ENCODE measurements at places on chromosomes 11 and 22.

GRCh38 chr11:12056119-12056518 is 47.7 kb upstream of the DKK3 start:
- no peaks in the 10 kb centered on the region for H3K36me3 ChIP-seq
- DNase-seq = no peak
- H3K4me1 ChIP-seq = peaks cover 14% of the 10 kb centered on the region
- H3K27ac ChIP-seq = no peak overlapping the region

DNA sequence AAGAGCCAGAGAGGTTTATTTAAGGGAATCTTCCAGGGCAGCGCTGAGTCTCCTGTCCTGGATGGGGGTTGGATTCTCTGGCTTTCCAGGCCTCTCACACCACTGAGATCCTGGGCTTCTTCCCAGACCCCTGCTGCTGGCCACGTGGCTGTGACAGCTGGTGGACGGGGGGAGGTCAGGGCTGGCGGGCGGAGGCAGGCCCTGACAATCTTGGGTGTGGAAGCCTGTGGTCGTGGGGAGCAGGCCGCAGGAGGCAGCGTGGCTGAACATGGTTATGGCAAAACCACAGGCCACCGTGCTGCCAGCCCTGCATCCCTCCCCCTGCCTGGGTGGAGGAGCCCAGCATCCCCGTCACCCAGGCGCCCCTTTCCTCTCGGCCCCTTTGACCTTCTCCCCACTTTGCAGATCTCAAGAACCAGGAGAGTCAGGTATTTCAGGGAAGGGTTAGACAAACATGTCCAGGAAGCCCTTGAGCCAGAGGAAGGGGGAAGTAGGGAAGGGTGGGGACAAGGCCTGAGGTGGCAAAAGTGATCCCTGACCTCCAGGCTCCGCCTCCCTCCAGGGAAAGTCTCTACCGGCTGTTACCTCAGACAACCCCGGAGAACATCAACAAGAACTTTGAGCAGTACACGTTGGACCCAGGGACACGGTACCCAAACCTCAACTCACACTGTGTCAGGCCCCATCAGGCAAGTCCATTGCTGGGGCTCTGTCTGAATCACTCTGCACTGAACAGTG is 111.8 kb downstream of the MICAL2 start:
- H3K27ac ChIP-seq = peak overlapping the region; percentile 77
- H3K36me3 ChIP-seq = peaks cover 31% of the 10 kb centered on the region
- H3K27me3 ChIP-seq = no peaks in the 10 kb centered on the region
- peaks cover 56% of the 10 kb centered on the region for H3K4me1 ChIP-seq

DNA sequence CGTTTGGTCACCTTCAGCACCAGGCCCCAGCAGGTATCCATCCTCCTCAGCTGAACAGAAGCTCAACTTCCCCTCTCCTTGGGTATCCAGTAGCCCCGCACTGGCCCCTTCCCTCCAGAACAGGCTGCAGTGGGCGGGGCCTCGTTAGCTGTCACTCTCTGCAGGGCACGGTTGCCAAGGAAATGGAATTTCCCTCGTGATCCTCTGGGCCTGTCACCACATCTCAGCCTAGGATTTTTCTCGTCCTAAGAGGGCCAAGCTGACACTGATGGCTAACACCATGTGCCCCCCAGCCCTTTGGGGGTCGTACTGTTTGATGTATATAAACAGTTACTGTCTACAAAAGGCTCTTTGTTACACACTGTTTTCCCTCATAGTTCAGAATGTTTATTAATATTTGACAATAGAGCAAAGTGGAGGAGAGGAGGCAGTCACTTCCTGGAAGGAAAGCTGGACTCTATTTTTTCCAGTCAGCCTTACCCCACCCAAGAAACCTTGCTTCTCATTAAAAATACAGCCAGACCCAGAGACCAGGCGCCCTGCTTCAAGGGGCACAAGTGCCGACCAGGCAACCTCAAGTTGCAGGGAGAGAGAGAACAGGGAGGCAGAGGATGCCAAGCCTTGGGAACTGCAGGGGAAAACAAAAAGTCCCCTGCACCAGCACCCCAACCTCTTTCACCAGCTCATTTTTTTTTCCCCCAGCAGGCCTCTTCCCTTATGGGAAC is 44.5 kb downstream of the FEZ1 start:
- DNase-seq = peak; percentile 69
- H3K4me1 ChIP-seq = peaks cover 24% of the 10 kb centered on the region
- H3K4me3 ChIP-seq = peak overlapping the region; percentile 20
- no peaks in the 10 kb centered on the region for H3K27me3 ChIP-seq
- peak overlapping the region; percentile 63 for H3K27ac ChIP-seq

GRCh38 chr11:58028687-58029411 is 1.9 kb upstream of the OR6Q1 start:
- DNase-seq = no peak
- peaks cover 10% of the 10 kb centered on the region for H3K4me1 ChIP-seq
- no peak overlapping the region for H3K4me3 ChIP-seq
- no peaks in the 10 kb centered on the region for H3K36me3 ChIP-seq

GRCh38 chr22:44336962-44337677 is 24.4 kb upstream of the SHISAL1 start:
- no peaks in the 10 kb centered on the region for H3K36me3 ChIP-seq
- no peak for DNase-seq
- no peak overlapping the region for H3K4me3 ChIP-seq
- peaks cover 7% of the 10 kb centered on the region for H3K27me3 ChIP-seq

DNA sequence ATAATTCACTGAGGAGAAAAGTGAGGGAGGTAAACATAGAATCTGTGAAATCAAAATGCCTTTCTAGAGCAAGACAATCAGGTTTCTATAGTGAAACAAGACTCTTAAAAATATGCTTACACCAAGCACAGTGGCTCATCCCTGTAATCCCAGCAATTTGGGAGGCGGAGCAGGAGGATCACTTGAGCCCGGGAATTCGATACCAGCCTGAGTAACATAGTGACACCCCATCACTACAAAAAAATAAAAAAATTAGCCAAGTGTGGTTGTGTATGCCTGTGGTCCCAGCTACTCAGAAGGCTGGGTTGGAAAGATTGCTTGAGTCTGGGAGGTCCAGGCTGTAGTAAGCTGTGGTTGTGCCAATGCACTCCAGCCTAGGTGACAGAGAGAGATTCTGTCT is 43.2 kb upstream of the ME3 start:
- no peaks in the 10 kb centered on the region for H3K36me3 ChIP-seq
- no peaks in the 10 kb centered on the region for H3K4me1 ChIP-seq
- H3K27me3 ChIP-seq = no peaks in the 10 kb centered on the region
- H3K4me3 ChIP-seq = no peak overlapping the region

GRCh38 chr11:125916683-125917347 is 12.5 kb downstream of the DDX25 start:
- no peak for DNase-seq
- no peak overlapping the region for H3K27ac ChIP-seq
- no peak overlapping the region for H3K4me3 ChIP-seq
- H3K27me3 ChIP-seq = peaks cover 3% of the 10 kb centered on the region
- no peaks in the 10 kb centered on the region for H3K4me1 ChIP-seq

- DNase-seq = no peak
- no peak overlapping the region for H3K27ac ChIP-seq
- no peaks in the 10 kb centered on the region for H3K36me3 ChIP-seq
- H3K4me3 ChIP-seq = no peak overlapping the region
- no peaks in the 10 kb centered on the region for H3K4me1 ChIP-seq
Observed at GRCh38 chr11:74504100-74504691, 10.7 kb upstream of the LIPT2 start.

GRCh38 chr11:37613031-37613430 is 1015.0 kb upstream of the RAG2 start:
- no peak overlapping the region for H3K4me3 ChIP-seq
- no peaks in the 10 kb centered on the region for H3K27me3 ChIP-seq
- no peak overlapping the region for H3K27ac ChIP-seq
- H3K36me3 ChIP-seq = no peaks in the 10 kb centered on the region

DNA sequence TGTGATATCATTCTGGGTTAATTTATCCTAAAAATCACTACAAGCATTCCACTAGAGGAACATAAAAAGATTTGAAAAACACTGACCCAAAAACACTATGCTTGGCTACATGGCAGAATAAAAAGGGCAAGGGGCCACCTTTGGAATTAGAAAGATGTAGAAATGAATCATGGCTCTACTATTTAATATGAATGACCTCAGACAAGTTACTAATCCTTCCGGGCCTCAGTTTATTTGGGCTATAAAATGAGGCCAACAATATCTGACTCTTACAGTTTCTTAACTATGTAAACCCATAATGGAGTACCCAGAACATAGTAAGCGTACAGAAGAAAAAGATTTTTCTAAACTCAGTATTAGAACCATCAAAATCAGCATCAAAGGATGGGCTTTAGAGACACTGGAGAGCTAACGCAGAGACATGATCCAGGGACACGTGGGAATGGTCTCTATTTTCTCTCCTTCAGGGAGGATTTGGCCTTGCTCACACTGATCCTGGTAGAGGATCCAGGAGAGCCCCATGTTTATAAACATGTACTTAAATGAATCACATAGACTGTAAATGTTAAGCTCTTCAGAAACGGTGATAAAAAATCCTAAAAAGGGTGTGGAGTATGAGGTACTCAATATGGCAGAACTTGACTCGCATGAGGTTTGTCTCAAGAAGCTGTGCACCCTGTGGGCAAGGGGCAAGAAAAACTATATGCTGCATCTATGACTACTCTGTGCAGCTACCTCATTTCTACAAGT is 288.4 kb upstream of the PITPNB start:
- H3K4me1 ChIP-seq = peaks cover 17% of the 10 kb centered on the region
- H3K4me3 ChIP-seq = no peak overlapping the region
- no peak for DNase-seq
- no peaks in the 10 kb centered on the region for H3K27me3 ChIP-seq
- no peaks in the 10 kb centered on the region for H3K36me3 ChIP-seq

GRCh38 chr11:80586464-80586863 is 1145.6 kb upstream of the TENM4 start:
- no peak for DNase-seq
- H3K27me3 ChIP-seq = no peaks in the 10 kb centered on the region
- H3K4me1 ChIP-seq = no peaks in the 10 kb centered on the region

DNA sequence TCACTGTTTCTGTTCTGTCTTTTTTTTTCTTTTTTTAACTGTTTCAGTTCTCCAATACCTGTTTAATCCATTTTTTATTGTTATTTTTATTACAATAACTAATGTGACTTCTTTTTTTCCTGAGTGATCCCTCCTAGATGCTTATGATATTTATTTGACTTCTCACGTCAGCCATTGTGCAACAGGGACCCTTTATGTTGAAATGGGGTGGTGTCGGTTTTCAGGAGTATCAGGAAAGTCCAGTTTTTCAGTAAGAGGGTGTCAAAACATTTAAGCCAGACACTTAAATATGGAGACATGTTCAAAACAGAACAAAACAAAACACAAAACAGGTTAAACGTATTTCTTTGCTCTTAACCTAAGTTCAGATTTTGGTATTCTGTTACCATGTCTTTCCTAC is 418.8 kb downstream of the DYNC2H1 start:
- H3K27me3 ChIP-seq = no peaks in the 10 kb centered on the region
- H3K36me3 ChIP-seq = no peaks in the 10 kb centered on the region
- H3K27ac ChIP-seq = no peak overlapping the region

DNA sequence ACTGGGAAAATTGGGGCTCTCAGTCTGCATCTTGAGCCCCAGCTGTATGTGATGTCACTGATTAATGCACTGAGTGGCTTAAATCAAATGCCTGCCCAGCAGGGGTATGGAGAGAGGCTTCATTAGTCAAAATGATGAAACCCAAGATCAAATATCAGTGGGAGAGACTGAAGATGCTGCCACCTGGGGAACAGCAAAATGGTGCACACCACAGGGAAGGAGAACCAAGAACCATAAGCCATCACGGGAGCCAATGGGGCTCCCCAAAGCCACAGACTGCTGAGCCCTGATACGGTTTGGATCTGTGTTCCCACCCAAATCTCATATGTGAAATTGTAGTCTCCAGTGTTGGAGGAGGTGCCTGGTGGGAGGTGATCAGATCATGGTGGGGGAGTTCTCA is 85.6 kb downstream of the CTTN start:
- DNase-seq = no peak
- no peak overlapping the region for H3K4me3 ChIP-seq
- no peaks in the 10 kb centered on the region for H3K4me1 ChIP-seq
- no peaks in the 10 kb centered on the region for H3K36me3 ChIP-seq
- H3K27me3 ChIP-seq = no peaks in the 10 kb centered on the region

DNA sequence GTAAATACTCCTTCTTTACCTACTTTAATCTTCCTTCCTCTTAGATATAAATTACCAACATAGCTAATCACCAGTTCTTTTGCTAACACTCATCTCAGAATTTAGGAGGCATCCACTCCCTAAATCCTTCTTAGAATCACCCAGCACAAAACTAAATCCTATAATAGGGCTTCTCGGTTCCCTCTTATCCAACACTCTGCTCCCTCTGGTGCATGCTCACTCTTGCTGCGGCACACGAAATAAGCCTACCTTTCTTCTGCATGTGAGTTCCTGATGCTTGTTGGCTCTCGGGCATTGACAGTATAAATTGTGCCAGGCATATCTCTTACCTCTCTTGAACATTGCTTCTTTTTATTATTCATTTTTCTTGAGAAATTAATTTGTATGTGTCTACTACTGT is 61.0 kb downstream of the OR5AK2 start:
- no peaks in the 10 kb centered on the region for H3K27me3 ChIP-seq
- H3K27ac ChIP-seq = no peak overlapping the region
- H3K36me3 ChIP-seq = no peaks in the 10 kb centered on the region
- no peaks in the 10 kb centered on the region for H3K4me1 ChIP-seq

GRCh38 chr11:65547446-65548125 is 10.6 kb downstream of the LTBP3 start:
- no peak overlapping the region for H3K27ac ChIP-seq
- no peaks in the 10 kb centered on the region for H3K27me3 ChIP-seq
- no peak for DNase-seq
- peaks cover 8% of the 10 kb centered on the region for H3K4me1 ChIP-seq
- no peak overlapping the region for H3K4me3 ChIP-seq

GRCh38 chr11:44531116-44531504 is 34.4 kb upstream of the CD82 start:
- no peak overlapping the region for H3K4me3 ChIP-seq
- H3K36me3 ChIP-seq = no peaks in the 10 kb centered on the region
- DNase-seq = no peak
- H3K27me3 ChIP-seq = no peaks in the 10 kb centered on the region
- no peaks in the 10 kb centered on the region for H3K4me1 ChIP-seq
- H3K27ac ChIP-seq = no peak overlapping the region

- no peak for DNase-seq
- H3K4me1 ChIP-seq = no peaks in the 10 kb centered on the region
- no peak overlapping the region for H3K27ac ChIP-seq
Observed at GRCh38 chr11:47688111-47688510, 27.1 kb downstream of the AGBL2 start.

DNA sequence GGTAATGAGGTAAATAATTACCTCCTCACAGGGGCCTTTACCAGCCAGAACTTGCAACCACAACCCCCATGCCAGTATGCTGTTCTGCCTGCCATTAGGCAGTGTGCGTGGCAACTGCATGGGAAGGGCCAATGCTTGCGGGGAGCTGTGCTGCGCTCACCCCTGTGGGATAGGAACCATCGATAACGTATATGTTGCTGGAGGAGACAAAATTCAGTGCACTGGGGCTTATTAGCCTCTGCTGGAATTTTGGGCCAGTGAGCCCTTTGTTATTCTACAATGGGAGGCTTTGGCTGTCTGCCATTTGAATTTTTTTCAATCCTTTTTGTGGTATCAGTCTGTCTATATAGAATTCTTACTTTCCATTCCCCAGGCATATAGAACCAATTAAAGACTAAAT is 47.3 kb downstream of the PPP2R1B start:
- H3K27me3 ChIP-seq = no peaks in the 10 kb centered on the region
- no peak overlapping the region for H3K4me3 ChIP-seq
- peaks cover 11% of the 10 kb centered on the region for H3K4me1 ChIP-seq
- no peak for DNase-seq
- no peak overlapping the region for H3K27ac ChIP-seq

GRCh38 chr11:111942829-111943228 is 5.7 kb downstream of the DIXDC1 start:
- no peaks in the 10 kb centered on the region for H3K27me3 ChIP-seq
- no peaks in the 10 kb centered on the region for H3K36me3 ChIP-seq
- peaks cover 42% of the 10 kb centered on the region for H3K4me1 ChIP-seq
- no peak overlapping the region for H3K4me3 ChIP-seq
- DNase-seq = no peak
- no peak overlapping the region for H3K27ac ChIP-seq
